ENCODE measurements at places on chromosomes 3 and 15.

DNA sequence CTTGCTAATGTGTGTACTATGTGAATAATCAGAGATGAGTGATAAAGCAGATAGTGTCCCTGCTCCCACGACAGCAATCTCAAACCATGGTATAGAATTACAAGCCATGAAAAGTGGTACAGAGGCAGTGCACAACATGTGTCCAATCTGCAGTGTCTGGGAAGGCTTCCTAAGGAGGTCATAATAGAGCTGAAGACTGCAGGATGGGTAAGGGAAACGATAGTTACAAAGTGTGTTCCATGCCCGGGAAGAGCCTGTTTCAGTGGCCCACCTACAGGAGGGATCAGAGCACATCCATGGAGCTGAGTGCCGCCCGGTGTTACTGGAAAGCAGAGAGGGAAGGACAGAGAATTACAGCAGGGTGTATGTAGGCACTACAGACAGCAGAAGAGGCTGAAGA, 48.9 kb downstream of the PAK2 start:
- no peak for DNase-seq

DNA sequence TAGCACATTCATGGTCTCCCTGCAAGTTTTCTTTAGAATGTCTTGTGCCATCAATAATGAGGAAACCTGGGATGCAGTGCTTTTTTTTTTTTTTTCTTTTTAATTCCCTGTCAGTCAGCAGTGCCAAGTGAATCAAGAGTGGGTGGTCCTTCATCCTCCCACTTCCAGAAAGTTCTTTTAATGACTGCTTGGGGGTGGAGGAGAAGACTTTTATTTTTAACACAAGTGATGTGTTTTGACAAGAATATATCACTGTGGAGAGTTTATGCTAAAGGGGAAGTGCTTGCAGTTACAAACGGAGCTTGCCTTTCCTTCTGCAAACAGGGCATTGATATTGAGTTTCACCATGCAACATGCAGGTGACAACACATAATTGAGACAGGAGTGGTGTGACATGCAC, 69.7 kb downstream of the CACNA2D3 start:
- no peak for DNase-seq

GRCh38 chr3:10164546-10165393, at the start of gene IRAK2:
Gene IRAK2, plus strand, starts transcription at chr3:10164919. Its CDS starts 36 bp downstream, at chr3:10164955.
- DNase-seq, result peak; percentile 61

DNA sequence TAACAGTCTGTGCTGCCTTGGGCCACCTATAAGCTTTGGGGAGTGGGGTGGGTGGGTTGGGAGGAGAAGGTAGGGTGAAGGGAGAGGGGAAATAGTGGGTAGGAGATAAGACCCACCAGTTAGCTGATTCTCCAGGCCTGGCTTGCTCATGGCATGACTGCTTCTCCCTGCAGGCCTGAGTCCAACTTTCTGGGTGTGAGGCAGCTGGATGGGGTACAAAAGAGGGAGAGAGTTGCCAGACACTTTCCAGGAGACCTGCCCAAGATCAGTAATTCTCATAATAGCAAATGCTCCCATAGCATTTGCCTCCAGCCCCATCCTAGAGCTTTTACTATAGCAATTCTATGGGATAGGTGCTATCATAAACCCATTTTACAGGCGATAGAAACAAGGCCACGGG, 7.7 kb downstream of the CGNL1 start:
- no peak for DNase-seq

- DNase-seq, result peak; percentile 62
Observed at GRCh38 chr15:63892794-63893441, 59.2 kb upstream of the HERC1 start.
